ENCODE measurements at places on chromosomes 4 and X.

DNA sequence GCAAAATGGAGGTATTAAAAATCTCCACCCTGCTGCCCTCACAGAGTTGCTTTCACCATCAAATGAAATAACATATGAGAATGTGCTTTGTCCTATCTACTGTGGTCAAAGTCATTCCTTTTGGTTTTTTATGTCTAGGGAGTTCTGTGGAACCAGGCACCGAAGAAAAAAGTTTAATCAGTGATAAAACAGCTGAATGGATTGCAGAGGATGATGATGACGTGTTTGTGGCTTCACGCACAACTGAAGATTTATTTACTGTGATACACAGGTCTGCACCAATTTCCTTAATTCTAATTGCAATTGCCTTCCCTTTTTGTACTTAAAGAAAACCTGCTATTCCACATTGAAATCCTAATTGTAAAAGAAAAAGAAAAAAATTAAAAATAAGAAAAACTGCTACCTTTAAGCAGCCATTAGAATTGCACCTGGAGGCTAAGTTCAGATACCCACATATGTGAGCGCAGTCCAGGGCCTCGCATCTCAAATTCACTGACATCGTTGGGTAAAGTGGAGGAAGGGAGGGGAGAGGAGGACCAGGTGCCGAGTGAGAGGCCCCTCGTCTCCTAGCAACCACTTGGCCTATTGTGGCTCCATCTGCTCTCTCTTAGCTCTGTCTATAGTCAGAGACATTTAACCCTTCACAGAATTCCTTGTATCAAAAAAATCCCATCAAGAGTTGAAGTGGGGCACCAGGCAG lies 10.5 kb upstream of the RTL5 start:
- no peak for DNase-seq

DNA sequence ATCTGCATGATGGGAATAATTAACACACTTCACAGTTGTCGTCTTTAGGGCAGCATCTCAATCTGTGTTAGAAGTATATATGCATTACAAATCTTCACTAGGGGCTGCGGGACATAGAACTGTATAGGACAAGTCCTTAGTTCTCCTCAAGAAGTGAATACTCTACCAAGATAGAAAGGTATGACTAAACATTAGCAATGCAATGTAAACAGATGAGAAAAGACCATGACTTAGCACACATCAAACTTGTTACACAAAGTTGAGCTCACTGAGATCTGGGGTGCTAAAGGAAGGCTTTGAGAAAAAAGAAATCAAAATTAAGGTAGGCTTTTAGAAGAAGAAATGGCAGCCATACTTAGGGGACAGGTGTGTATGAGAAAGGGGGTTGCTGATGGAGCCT lies 182.1 kb upstream of the MAP3K15 start:
- no peak for DNase-seq

GRCh38 chr4:151876381-151876988 lies 115.7 kb upstream of the GATB start:
- no peak for DNase-seq

DNA sequence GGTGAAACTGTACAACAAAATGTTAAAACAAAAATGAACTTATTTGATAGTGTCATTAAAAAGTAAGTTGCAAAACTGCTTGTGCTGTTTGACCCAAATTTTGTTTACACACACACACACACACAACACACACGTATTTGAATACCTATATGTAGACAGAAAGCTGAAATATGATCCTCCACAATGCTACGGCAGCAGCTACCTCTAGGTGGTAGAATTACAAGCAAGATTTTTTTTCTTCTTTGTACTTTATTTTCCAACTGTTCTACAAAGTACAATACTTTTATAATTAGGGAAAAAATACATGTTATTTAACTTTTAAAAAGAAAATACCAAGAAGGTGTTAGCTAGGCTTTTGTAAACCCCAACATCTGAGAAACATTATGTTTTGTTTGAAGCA lies 1.2 kb downstream of the CYTL1 start:
- DNase-seq: no peak

DNA sequence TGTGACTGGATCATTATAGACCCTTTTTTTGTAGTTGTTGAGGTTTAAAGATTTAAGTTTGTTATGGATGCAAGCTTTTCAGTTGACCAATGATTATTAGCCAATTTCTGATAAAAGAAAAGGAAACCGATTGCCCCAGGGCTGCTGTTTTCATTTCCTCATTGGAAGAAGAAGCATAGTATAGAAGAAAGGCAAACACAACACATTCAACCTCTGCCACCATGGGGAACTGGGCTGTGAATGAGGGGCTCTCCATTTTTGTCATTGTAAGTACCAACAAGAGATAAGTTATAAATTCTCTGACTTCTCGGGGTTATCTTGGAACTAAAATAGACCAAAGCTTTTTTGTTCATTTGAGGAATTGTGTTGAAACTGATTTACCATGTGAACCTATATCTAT lies at the start of gene CYBB:
TSS of gene CYBB (plus strand) at position 203 of the 400 bp plus-strand sequence. CDS start at position 222, 19 bp downstream.
- DNase-seq: peak; percentile 50

GRCh38 chrX:110358548-110358947 lies at the start of gene RTL9:
RTL9 (plus strand) TSS chrX:110358848; CDS start chrX:110450618, 91,770 bp downstream.
- DNase-seq: no peak

DNA sequence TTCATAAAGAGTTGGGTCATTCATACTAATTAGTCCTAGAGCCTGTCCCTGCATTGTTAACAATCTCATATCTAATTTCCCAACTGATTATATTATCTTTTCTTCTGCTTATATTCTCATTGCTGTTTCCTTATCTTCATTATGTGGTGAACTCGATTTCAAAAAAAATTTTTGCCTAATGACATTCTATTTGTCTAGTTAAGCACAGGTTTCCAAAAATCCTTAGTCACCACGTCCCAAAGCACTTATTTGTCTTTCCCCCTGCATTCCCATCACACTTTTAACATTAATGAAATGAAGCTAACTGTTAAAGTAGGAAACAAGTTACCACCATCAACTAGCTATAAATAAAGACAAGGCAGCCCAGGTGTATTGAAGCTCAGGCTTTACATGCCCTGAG lies 131.1 kb downstream of the IQCM start:
- DNase-seq: no peak

- DNase-seq: no peak
These were observed 68.9 kb downstream of the ARHGAP24 start for GRCh38 chr4:85543832-85544231.

GRCh38 chrX:38682095-38682494 lies 119.2 kb upstream of the MID1IP1 start:
- no peak for DNase-seq

- no peak for DNase-seq
These were observed 188.7 kb upstream of the TLL1 start for GRCh38 chr4:165684177-165684805.

DNA sequence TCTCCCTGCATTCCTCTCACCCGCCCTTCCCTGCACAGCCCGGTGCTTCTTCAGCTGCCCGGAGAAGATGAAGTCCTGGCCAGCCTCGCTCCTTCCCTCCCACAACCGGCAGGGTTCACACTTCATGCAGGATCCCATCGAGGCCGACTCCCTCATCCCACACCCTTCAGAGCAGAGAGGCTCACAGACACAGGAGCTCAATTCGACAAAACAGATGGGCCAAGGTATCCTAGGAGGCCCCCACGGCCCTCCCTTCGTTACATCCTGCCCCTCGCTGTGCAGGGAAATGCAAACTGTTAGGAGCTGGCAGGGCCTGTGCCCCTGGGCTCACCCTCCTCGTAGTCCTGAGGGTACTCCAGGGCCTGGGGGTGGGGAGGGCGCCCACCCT lies 238.1 kb downstream of the DHRSX start:
- no peak for DNase-seq

GRCh38 chrX:83819304-83819703 lies 41.6 kb upstream of the CYLC1 start:
- DNase-seq: no peak

DNA sequence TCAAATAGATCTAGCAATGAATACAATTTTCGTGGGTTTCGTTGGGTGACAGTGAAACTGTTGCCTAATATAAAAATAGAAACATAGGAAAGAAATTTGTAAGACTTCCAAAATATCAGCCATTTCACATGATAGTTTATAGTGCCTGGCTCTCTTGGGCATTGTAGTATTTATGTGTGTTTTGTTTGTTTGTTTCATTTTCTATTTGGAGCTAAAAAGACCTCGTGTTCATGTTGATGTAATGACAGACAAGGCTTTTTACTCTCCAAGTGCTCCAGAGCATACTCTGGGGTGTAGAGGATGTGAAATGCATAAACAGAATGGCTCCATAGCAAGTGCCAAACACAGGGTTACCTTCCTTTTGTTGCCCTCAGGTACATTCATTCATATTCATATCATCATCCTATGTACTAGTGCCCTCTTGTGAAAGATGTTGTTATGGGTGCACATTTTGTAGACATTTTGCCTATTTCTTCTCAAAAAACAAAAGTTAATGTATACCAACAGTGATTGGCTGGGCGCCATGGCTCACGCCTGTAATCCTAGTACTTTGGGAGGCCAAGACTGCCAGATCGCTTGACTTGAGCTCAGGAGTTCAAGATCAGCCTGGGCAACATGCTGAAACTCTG lies 100.7 kb upstream of the AMOT start:
- DNase-seq: no peak

DNA sequence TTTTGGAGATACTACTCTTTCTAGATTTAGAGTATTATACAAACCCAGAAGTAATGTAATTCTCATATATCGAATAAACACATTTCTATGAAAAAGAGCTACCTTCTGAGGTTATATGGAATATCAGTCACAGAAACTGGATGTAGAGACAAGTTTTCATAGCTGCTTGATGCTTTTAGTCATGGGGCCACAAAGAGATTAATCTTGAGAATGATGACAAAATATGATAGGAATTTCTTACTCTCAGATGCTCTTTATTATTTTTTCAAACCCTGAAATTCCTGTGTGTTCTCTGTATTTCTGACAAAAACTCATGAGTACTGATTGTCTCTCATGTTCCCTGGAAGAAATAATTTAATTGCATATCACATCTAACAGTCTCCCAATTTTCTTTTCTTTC lies 662.5 kb downstream of the RAPGEF2 start:
- no peak for DNase-seq

GRCh38 chr4:187127456-187127855 lies 403.8 kb upstream of the FAT1 start:
- no peak for DNase-seq

Data from suppressor macrophage (primary cell).